Transverse colon (tissue), 4 donors: ENCODE measurements at places on chromosomes 2 and 18.
A peak's percentile ranks its signal among the peaks of the same experiment; 100 is the strongest.

GRCh38 chr2:3040496-3041140 lies 337.0 kb downstream of the EIPR1 start:
- no peak for DNase-seq

- peak; percentile 25 for DNase-seq
Measured at GRCh38 chr2:144162652-144163051, 357.3 kb downstream of the ZEB2 start.

DNA sequence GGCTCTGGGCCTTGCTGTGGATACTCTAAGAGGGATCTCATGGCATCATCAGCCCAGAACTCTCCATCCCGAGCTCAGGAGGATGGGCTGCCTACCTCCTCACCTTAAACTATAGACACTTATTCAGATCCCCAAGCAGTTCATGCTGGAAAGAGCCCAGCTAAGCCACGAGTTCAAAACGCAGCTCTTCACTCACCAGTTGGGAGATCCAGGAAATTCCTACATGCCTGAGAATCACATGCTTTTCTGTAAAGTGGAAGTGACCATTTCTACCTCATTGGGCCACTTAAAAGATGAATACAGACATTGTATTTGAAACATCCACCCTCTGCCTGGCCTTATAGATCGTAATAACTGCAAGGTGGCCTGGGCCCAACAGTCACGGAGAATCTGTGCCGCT lies 6.6 kb downstream of the ATOH8 start:
- DNase-seq = no peak

- DNase-seq = no peak
Measured at GRCh38 chr2:29478641-29479040, 363.4 kb downstream of the CLIP4 start.

- no peak for DNase-seq
Measured at GRCh38 chr18:54928236-54928635, 31.0 kb downstream of the CCDC68 start.

- no peak for DNase-seq
Measured at GRCh38 chr18:74463254-74463653, 6.1 kb upstream of the DIPK1C start.

- DNase-seq = no peak
Measured at GRCh38 chr2:11541693-11542274, 7.9 kb downstream of the GREB1 start.

DNA sequence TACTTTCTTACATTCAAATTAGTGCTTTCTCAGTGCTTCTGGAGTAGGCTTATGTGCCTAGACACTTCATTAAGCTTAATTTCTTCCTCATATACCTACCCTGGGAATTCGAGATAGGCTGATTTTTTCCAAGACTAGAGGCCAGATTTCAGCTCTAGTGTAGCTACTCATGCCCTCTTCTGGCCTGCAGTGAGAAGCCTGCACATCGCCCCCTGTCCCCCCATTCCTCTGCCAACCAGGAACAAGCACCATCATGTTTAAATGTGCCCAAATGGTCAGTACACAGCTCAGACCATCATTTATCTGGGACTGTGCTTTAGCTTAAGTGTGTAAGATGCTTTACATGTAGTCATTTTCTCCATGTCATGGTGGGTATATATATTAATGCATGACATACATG lies 1218.8 kb upstream of the LRRTM1 start:
- no peak for DNase-seq

GRCh38 chr18:48348739-48349138 lies 60.4 kb downstream of the ZBTB7C start:
- DNase-seq = no peak

DNA sequence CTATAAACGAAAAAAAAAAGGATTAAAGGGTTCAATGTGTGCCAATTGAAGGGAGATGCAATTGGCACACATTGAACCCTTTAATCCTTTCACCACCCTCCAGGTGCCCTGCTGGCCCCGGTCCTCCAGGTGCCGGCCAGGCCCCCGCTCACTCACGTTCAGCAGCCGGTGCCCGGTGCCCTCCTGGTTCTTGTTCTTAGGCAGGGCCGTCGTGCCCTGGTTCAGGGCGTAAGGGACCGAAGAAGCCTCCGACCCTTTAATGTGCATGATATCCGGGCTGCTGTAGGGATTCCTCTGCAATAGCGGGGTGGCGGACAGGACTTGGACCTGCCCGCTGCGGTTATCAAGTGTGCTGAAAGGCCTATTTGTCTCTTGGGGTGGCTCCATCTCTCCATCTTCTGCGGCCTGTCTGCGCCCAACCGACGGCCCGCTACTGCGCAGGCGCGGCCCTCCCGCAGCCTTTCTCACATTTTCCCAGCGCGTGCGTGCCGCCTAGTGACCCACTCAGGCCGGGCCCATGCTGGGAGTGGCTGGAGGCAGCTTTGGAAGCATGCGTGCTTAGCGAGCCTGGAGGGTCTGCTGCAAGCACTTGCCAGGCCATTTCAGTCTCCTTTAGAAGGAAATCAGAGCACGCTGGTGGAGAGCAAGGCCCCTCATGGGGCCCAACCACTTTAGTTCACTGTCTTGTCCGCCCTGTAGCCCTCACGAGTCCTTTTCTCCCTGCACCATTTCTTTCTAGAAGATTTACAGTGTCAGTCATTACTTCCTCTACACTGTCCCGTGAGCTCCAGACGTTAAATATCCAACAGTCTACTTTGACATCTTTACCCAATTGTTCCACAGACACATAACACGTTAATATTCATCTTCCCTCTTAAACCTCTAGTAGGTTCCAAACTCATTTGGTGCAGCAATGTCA lies 24.3 kb downstream of the TMEM237 start:
- peak; percentile 30 for DNase-seq

DNA sequence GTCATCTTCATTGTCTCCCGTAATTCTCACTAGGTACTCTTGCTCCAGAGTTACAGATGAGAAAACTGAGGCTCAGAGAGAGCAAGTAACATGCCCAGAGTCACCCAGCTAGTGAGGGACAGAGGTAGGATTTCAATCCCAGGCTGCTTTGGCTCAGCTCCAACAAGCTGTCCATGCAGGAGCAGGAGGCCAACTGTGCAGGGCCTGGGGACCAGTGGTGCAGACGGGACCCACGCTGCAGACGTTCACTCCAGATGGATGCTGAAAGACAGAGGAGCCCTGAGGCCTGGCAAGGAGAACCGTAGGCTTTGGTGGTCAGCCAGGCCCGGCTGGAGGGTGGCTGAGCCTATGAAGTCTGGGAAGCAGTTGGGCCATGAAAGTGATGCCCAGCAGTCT lies 102.6 kb downstream of the MCFD2 start:
- no peak for DNase-seq

GRCh38 chr2:120660771-120661459 lies 74.8 kb upstream of the GLI2 start:
- DNase-seq = peak; percentile 38

DNA sequence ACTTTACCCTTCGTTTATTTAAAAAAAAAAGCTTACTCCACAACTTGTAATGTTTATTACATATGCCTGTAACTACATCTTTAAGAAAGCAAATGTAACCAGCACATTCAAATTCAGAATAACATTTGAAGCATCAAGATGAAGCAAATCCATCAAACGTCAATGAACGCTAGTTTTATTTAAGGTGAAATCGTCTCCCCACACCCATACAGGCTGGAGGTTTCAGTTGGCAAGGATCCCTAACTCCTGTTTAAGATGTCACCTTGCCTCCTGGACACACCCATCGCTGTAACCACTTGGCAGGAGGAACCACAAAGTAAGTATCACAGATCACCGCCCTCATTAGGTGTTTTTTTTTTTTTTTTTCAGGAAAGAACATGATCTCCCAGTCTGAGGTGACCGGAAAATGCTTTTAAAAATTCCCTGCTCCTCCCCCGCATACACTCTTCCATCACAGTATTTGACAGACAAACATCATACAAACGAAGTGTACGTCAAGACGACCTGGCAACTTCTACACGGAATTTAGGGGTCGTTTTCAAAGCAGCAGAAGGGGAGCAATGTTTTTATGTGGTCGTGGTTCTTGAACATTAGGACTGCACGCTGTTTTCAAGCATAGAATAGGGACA lies 19.7 kb upstream of the STPG4 start:
- DNase-seq = peak; percentile 82

- peak; percentile 79 for DNase-seq
Measured at GRCh38 chr2:10493634-10494281, 45.6 kb upstream of the ODC1 start.
